ENCODE measurements at places on chromosomes 11 and 22.

GRCh38 chr11:66302656-66303055 is 11.0 kb downstream of the TMEM151A start:
- no peak for DNase-seq

DNA sequence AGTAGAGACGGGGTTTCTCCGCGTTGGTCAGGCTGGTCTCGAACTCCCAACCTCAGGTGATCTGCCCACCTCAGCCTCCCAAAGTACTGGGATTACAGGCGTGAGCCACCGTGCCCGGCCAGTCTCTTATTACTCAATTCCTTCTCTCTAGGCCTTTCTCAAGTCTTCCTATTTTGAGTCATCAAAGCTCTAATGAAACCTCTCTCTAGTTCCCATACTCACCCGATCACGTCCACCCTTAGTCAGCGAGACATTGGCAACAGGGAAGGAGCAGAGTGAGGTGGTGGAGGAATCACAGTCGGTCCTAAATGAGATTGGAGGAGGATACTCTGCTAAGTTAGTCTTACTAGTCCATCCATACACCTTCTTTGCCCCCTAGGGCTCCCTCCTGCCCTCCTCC is 5.0 kb downstream of the BSCL2 start:
- DNase-seq, result no peak

DNA sequence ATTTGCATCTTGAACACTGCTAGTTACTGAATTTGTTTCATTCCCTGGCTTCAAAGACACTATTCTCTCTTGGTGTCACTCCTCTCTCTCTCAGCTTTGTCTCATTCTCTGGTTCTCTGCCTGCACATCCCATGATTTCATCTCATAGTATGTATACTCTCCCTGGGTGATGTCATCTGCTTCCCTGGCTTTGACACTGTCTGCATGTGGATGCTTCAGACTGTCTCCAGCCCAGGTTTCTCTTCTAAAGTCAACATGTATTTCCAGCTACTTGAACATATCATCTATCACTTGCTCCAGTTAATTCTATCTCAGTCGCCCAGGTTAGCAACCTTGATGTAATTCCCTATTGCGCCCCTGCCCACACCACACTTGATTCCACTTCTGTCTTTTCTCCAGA is 9.3 kb upstream of the ACAT1 start:
- DNase-seq, result no peak

DNA sequence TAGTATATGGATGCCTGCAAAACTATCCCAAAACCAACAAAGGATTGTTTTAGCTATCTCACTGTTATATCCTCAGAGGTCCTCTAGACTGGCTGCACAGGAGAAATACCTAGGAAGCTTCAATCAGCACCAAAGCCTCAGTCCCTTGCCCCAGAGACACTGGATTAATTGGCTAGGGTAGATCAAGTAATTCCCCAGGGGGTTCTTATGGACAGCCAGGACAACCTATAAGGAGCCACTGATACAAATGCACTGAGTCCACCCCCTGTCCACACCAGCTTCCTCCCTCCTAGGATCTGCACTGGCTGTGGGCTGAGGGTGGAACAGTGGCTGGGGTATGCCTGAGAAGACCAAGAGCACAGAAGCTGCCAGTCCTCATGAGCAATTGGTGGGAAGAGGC is 16.3 kb downstream of the ADORA2A start:
- DNase-seq, result no peak

DNA sequence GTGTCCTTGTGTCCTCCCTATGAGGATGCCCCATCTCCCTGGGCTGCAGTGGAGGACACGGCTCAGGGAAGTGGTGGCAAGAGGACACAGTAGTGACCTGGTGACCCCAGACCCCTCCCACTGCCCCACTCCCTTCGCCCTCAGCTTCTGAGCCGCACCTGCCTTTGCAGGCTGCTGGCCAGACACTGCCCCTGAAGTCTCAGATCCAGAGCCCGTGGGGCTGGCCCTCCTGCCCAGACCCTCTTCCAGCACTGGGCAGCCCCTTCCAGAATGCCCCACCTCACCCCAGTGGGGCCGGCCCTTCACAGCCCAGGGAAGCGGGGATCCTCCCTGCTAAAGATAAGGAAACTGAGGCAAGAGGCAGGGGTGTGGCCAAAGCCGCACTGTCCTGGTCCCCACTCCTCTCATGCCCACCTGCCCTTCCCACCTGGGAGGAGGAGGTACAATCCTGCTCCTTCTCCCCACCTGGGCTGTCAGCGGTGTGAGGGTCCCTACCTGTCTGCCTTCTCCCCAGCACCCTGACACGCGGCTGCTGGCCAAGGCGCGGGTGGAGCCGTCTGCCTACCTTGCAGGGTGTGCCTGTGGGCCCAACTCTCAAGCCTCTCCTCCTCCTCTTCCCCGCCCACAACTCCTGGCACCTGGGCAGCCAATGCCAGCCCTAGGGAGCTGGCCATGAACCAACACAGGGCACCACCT is 17.3 kb downstream of the TRPM5 start:
- no peak for DNase-seq

DNA sequence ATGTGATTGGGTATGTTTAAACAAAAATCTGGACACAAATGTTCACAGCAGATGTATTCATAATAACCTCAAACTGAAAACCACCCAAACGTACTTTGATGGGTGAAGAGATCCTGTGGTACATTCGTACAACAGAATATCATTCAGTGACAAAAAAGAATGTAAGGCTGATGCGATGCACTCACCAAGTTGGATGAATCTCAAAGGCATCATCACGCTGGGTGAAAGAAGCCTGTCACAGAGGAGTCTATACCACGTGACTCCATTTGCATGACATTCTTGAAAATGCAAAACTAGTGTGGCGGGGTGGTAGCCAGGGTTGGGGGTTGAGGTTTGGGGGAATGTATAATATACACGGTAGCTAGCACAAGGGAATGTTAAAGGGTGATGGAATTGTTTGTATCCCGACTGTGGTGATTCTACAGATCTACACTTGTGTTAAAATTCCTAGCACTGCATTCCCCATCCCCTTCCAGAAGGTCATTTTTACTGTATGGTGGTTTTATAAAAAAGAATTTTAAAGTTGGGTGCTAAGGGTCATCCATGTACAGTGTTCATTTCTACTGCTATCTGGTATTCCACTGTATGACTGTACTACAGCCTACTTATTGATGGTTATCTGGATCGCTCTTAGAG is 35.0 kb upstream of the SLC25A1 start:
- DNase-seq, result no peak

DNA sequence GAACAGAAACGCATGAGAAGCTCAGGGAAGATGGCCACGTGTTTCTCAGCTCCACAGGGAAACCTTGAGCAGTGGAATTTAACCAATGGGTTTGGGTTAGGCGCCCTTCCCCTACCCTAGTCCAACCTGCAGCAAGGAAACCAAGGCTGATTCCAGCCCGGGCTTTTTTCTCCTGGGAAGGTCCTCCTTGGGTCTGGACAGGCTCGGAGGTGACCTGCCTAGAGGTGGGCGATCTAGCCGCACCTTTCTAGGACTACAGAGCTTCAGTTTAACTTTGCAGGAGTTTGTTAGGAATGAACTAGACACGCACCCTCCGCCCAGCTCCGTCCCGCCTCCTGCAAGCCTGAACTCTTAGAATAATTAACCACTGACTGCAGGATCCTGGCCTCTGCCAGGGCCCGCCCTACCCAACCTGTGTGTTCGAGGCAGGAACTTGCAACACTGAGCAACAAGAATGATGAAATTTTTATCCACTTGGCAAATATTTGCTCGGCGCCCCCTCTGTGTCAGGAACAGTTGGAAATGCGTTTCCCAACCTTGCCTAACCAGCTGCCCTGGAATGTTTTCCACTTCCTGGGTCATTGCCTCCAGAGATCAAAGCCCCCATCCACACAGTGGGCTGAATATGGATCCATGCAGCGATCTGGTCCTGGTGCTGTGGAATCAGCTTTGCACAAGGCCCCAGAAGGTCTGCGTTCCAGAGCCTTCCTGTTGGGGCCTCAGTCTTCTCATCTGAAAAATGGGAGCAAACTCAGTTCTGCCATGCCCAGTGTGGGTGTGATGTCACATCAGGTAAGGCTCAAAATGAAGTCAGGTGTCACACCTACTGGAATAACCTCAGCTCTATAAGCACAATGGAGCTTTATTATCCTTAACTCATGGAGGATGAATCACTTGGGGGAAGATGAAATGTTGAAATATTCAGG is 13.3 kb downstream of the MPST start:
- DNase-seq, result no peak

DNA sequence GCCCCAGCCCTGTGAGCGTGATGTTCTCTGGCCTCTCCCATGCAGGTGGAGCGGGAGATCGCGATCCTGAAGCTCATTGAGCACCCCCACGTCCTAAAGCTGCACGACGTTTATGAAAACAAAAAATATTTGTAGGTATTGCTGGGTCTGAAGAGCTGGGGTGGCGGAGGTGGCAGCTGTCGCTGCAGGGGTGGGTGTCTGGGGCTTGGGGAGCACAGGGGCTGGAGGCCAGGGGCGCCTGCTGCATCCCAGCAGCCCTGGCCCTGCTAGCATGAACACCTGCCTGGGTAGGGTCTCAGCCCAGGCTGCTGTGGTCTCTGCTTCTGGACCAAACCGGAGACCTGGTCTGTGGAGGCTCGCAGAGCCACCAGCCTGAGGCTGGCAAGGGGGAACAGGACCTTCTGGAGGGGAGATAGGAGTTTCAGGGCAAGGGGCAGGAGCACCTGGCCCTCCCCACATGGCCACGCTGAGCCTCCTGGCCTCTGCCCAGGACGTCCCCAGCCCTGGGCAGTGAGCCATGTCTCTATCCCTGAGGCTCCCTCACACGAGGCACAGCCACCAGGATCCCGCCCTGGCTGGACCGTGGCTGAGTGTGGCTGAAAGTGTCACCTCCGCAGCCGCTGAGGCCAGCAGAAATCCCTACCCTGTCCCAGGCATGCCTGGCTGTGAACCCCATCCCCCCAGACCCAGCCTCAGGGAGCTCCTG is 48.2 kb downstream of the MOB2 start:
- DNase-seq, result no peak

DNA sequence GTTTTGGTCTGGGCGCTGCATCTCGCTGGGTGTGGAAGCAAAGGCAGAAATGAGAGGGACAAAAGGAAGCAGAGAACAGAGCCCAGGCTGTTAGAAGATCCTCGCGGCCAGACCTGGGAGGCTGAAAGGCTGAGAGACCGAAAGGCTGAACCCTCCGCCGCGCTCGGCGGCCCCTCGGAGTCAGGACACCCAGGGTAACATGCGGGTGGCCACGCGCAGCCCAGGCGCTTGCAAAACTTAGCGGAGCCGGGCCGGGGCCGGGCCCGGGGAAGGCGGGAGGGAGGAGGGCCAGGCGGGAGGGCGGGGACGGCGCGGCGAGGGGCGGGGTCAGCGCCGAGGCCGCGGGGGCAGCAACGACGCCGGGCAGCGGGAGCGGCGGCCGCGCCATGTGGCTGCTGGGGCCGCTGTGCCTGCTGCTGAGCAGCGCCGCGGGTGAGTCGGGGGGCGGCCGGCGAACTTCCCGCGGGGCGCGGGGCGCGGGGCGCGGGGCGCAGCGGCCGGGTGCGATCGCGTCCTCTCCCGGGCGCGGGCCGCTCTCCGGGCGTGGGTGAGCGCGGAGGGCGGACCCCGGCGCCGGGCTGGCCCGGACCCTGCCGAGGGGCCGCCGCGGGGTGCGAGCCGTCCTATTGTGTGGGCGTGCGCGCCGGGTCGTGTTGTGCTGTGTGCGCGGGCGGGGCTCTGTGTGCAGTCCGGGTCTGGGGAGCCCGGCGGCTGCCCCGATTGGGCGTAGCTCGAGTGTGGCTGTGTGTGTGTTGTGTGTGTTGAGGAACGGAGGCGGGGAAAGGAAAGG is at the start of gene LDLRAD3:
Gene LDLRAD3 (plus strand): TSS at position 350 of the 790 bp plus-strand sequence. CDS start 37 bp downstream, at position 387.
- DNase-seq, result peak; percentile 22

DNA sequence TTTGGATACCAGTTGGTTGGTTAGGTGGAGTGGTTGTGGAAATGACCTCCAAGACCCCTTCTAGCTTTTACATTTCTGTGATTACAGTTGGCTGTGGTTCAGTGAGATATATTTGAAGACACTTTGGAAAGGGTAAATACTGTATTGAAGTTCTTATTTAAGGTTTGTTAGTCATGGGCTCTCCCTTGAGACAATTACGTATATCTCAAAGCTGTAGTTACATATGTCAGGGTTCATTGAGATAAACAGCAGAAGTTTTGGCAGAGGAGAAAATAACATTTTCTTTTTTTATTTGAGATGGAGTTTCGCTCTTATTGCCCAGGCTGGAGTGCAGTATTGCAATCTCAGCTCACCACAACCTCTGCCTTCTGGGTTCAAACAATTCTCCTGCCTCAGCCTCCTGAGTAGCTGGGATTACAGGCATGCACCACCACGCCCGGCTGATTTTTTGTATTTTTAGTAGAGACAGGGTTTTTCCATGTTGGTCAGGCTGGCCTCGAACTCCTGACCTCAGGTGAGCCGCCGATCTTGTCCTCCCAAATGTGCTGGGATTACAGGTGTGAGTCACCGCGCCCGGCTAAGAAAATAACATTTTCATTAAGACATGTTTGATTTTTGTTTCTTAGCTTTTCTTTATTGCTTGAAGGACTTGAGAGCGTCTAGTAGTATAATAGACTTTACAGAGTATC is 1.9 kb downstream of the RNF121 start:
- no peak for DNase-seq

GRCh38 chr11:131955904-131956303 is 585.5 kb downstream of the NTM start:
- no peak for DNase-seq

- no peak for DNase-seq
These were observed 39.0 kb downstream of the CERK start for GRCh38 chr22:46699091-46699490.

GRCh38 chr22:49738006-49738405 is 89.7 kb downstream of the BRD1 start:
- DNase-seq, result no peak

- DNase-seq, result no peak
These were observed 83.7 kb downstream of the EXT2 start for GRCh38 chr11:44179173-44179572.

Measured in NCI-H1092 (cell line).